Frontal cortex (tissue), 4 donors: ENCODE measurements at places on chromosomes 2 and 18.
A peak's percentile ranks its signal among the peaks of the same experiment; 100 is the strongest.

- DNase-seq = no peak
These were observed 140.3 kb downstream of the KLHL29 start for GRCh38 chr2:23525137-23525765.

DNA sequence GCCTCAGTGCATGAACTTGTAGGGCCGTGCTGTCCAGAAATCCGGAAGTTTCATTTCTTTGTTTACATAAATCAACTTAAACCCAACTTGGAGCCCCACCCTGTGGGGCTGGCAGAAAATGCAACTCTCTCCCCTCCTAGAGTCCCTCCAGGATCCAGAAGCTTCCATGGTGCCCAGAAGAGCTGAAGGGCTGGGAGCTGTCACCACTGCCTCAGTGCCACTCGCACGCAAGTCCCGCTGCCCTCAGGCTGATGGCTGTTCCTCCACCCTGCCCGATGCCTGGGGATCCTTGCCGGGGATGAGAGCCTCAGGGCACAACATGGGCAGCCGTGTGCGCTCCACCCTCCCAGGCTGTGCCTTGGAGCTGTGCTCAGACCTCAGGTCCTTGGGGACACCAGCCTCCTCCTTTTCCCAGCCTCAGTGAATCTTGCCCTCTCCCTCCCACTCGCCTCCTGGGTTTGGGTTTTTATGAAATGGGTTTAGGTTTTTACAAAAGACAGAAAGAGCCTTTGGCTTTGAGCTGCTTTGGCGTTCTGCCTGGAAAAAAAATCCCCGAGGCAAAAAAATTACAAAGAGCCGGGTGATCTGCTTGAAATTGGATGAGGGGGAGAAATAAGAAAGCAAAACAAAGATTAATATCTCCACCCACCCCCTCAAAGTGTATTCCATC is 155.2 kb downstream of the TWIST2 start:
- no peak for DNase-seq

DNA sequence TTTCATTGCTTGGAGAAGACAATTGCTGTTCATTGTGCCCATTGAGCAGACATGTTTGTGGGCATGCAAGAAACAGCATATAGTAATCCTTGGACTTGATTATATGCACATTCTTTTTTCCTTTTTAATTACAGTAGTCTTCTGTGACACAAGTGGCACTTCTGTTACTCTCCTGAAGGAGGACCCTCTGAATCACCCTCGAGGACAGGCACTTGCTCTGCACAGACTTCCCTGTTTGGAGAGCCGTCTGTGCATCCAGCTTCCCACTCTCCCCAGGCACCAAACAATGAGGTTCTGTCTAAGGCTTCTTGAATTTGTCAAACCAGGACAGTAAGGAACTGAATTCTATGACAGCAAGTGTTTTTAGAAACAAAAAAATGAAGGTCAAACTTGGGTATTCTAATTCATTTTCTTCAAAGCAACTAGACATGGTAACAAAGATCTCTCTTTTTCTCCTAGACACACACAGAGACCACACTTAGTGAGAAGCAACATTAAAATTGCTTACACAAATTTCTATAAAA is 844.6 kb upstream of the ID2 start:
- no peak for DNase-seq

DNA sequence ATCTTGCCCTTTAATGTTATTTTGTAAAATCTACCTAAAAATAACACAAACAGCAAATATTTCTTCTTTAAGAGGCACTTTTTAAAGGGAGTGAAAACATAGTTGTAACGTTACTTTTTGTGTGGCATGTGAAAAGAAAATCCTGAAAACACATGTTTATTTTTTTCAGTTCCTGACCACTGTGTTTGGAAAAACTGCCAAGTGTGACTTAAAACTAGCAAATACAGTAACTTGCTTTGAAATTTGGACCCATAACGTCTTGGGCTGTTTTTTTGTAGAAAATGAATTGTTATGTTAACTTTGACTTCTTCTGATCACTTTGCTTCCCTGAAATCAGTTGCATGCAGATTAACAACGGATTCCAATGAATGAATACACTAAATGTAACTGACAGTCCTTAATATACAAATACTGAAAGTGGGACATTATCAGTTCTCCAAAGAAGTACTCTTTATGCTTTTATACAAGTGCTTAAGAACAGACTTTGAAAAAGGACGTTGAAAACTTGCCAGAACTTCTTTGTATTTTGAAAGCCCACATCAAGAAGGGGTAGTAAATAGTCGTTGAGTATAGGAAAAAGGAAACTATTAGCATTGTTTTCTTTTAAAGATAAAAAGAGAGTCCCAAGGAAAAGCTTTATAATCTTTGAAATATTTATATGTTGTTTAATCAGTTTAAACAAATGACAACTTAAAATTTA is 96.1 kb upstream of the ZEB2 start:
- DNase-seq = no peak

DNA sequence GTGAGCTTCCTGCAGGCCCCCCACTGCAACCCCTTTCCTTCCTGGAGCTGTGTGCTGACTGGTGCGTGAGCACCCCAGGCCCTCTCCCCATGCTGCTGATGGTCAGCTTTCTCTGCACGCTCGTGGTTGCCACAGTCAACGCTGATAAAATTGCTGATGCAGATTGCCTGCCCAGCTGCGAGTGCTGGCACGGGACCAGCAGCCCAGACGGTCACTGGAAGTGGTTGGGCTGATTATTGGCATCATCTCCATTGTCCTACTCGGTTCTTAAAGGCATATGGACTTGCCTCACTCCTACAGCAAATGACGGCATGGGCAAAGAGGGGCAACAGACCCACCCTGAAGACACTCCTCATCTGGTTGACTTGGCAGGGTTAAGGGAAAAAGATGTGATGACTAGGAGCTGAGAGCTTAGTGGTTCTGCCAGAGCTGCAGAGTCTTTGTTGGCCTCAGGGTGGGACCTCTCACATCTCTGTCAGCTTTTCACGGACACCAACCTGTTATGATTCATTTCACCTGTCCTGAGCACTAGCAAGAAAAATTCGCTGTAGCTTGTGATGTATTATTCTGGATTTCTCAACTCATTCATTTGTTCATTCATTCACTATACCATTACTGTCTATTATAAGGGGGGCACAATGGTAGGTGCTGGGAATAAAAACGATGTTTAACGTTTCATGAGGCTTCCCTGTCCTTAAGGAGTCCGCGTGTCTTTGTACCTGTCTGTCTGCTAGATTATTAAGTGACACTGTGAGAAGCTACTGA is 38.4 kb downstream of the PAX8 start:
- DNase-seq = peak; percentile 79

DNA sequence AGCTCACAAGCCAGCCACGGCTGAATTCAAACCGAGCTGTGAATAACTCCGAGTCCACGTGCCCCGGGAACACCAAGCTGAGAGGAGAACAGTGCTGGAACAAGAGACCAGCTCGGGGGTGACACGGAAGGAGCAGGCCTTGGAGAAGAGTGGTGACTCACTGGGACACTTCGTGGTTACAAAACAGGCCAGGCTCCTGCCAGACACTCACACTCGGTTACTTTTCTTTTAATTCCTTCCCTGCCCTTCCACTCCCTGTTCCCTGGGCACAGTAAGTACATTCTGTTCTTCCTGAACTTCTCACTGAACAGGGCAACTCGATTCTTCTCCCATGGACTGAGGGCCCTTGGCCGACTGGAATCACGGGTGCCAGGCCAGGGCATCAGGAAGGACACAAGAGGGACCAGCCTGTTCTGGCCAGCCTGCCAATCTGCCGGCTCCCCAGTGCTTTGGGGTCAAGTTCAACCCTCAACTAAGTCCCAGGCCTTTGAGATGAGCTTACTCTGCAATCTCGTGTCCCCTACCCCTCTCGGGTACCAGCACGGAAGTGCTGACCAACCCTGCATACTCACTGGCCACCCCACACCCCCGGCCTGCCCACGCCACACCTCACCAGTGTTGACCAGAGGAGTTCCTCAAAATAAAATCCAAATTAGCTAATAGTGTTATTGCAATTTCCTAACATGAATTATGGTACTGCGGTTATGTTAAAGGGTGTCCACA is 87.5 kb downstream of the TFCP2L1 start:
- peak; percentile 65 for DNase-seq

DNA sequence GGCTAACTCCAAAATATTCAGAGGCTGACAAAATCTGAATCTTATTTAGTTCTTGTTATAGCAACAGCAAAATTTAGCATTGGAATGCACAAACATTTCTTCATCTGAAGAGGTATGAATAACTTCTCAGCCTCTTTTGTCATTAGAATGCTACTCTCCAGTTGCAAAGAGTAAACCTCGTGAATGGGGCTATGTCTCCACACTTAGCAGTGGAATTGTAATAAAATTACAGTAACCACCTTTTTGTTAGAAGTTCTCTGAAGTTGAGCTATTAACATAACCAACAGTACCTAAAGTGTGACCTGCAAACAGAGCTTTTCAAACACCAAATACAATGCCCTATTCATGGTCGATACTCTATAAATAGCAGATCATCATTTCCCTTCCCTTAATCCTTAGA is 50.2 kb upstream of the GALNT3 start:
- no peak for DNase-seq
